ENCODE measurements at places on chromosomes 6 and 20. TPM values are rescaled to one million over a fixed set of nuclear protein-coding genes. Genes with fewer than 3 reads are reported as not detected.

DNA sequence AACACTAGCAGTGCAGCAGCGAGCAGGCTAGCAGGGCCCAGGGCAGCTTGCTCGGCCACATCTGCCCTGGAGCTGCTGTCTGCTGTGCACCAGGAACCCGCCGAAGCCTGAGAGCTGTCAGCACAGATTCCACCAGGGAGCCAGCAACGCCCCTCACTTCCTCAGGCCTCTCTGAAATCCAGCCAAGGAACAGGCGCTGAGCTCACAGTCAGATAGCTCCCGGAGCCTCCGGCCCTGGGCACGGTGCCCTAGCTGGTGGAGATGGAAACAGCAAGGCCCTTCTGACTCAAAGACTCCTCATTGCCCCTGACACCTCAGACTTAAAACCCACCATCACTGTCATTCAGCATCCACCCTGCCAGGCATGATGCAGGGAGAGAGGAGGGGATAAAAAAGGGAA is 839.4 kb downstream of the MAFB start:
- DNase-seq: peak; percentile 81

Gene TNXB
- total RNA-seq: under 0.01 TPM

Gene L3MBTL3
- 5.9 TPM for total RNA-seq

GRCh38 chr6:133410638-133411435 is 169.7 kb downstream of the EYA4 start:
- DNase-seq: peak; percentile 49

- DNase-seq: no peak
These were observed 331.8 kb downstream of the PRL start for GRCh38 chr6:21965016-21965415.
